ENCODE measurements at places on chromosomes 13 and 19. TPM values are rescaled to one million over a fixed set of nuclear protein-coding genes. Genes with fewer than 3 reads are reported as not detected.
A peak's percentile ranks its signal among the peaks of the same experiment; 100 is the strongest.

DNA sequence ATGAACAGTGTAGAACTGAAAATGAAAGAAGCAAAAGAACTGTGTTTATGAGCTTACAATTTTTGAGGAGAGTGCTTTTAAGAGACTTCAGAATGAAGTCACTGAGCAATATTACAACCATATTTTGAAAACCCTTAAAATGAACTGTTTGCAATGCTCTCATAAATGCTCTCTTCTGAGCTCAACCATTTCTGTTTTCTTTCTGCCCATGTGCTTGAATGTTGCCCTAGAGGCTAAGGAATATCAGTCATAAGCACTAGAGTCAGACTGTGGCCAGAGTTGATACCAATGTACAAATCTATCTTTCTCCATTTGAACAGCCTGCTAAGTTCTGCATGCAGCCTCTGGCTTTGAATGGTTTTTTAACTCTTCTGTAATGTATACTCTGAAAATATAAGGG lies 1092.8 kb downstream of the PCDH9 start:
- H3K27me3 ChIP-seq, result no peaks in the 10 kb centered on the region
- H3K36me3 ChIP-seq, result no peaks in the 10 kb centered on the region
- no peaks in the 10 kb centered on the region for H3K4me1 ChIP-seq
- no peak for DNase-seq

DNA sequence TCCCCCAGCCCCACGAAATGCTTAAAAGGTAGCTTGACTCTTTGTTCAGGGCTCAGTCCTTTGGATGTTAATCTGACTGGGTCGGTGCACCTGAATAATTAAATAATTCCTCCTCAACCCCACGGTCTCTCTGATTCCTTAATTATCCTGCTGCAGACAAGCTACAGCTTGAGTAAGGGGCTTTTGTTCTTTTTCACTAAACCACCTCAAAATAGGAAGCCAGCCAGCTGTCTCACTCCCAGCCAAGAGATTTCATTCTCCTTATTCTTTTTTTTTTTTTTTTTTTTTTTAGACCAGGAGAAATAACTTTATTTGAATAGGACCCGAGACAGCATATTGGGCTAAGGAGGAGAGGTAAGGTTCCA lies 7.9 kb upstream of the FCGBP start:
- peak overlapping the region; percentile 51 for H3K4me3 ChIP-seq
- peaks cover 24% of the 10 kb centered on the region for H3K36me3 ChIP-seq
- peak overlapping the region; percentile 96 for H3K27ac ChIP-seq
- peaks cover 80% of the 10 kb centered on the region for H3K4me1 ChIP-seq
- H3K27me3 ChIP-seq, result no peaks in the 10 kb centered on the region
- no peak for DNase-seq

GRCh38 chr13:93450191-93450621 lies 223.6 kb downstream of the GPC6 start:
- no peak for DNase-seq
- no peak overlapping the region for H3K27ac ChIP-seq
- H3K4me1 ChIP-seq, result no peaks in the 10 kb centered on the region
- H3K4me3 ChIP-seq, result no peak overlapping the region
- H3K27me3 ChIP-seq, result no peaks in the 10 kb centered on the region
- no peaks in the 10 kb centered on the region for H3K36me3 ChIP-seq

- H3K36me3 ChIP-seq, result peaks cover 59% of the 10 kb centered on the region
- H3K4me1 ChIP-seq, result peaks cover 11% of the 10 kb centered on the region
- H3K27me3 ChIP-seq, result no peaks in the 10 kb centered on the region
- H3K27ac ChIP-seq, result peak overlapping the region; percentile 22
Observed at GRCh38 chr19:42291435-42291810, 10.5 kb upstream of the PRR19 start.

GRCh38 chr19:35353635-35354034 lies 4.6 kb upstream of the FFAR3 start:
- no peak overlapping the region for H3K4me3 ChIP-seq
- H3K36me3 ChIP-seq, result no peaks in the 10 kb centered on the region
- DNase-seq, result no peak
- H3K27ac ChIP-seq, result no peak overlapping the region

- peak overlapping the region; percentile 9 for H3K27ac ChIP-seq
- no peaks in the 10 kb centered on the region for H3K27me3 ChIP-seq
- DNase-seq, result no peak
- H3K4me1 ChIP-seq, result peaks cover 25% of the 10 kb centered on the region
- no peaks in the 10 kb centered on the region for H3K36me3 ChIP-seq
- peak overlapping the region; percentile 52 for H3K4me3 ChIP-seq
Observed at GRCh38 chr13:51688937-51689662, 104.8 kb downstream of the WDFY2 start.

DNA sequence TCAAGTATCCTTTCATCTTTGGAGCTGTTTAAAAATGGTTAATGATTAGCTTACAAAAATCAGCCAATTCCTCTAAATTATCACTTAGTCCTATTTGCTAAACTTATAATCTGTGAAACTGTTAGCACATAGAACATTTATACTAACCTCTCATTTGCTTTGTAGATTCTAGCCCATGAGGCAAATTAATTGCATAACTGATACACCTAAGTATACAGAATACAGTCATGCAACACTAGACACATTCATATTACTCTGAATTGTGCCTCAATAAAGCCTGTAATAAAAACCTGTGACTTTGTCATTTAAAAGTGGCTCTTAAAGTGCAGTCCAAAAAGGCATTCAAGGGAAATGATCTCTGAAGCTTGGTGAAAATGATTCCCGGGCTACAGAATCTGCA lies 21.0 kb downstream of the SERPINE3 start:
- H3K4me1 ChIP-seq, result no peaks in the 10 kb centered on the region
- DNase-seq, result no peak
- H3K4me3 ChIP-seq, result no peak overlapping the region
- no peaks in the 10 kb centered on the region for H3K36me3 ChIP-seq

GRCh38 chr19:3983936-3984583 lies 1.2 kb downstream of the EEF2 start:
- H3K27me3 ChIP-seq, result no peaks in the 10 kb centered on the region
- peaks cover 65% of the 10 kb centered on the region for H3K36me3 ChIP-seq
- H3K4me3 ChIP-seq, result peak overlapping the region; percentile 65
- H3K4me1 ChIP-seq, result peaks cover 7% of the 10 kb centered on the region
- no peak for DNase-seq

- no peaks in the 10 kb centered on the region for H3K36me3 ChIP-seq
- H3K4me3 ChIP-seq, result peak overlapping the region; percentile 38
- no peaks in the 10 kb centered on the region for H3K27me3 ChIP-seq
- DNase-seq, result peak; percentile 23
- H3K4me1 ChIP-seq, result peaks cover 9% of the 10 kb centered on the region
Observed at GRCh38 chr13:49400755-49401659, 42.9 kb downstream of the CAB39L start.

- H3K4me1 ChIP-seq, result peaks cover 7% of the 10 kb centered on the region
- H3K27me3 ChIP-seq, result no peaks in the 10 kb centered on the region
- DNase-seq, result no peak
- H3K4me3 ChIP-seq, result no peak overlapping the region
- H3K27ac ChIP-seq, result no peak overlapping the region
- no peaks in the 10 kb centered on the region for H3K36me3 ChIP-seq
Observed at GRCh38 chr19:19417046-19417445, 11.6 kb downstream of the GATAD2A start.

DNA sequence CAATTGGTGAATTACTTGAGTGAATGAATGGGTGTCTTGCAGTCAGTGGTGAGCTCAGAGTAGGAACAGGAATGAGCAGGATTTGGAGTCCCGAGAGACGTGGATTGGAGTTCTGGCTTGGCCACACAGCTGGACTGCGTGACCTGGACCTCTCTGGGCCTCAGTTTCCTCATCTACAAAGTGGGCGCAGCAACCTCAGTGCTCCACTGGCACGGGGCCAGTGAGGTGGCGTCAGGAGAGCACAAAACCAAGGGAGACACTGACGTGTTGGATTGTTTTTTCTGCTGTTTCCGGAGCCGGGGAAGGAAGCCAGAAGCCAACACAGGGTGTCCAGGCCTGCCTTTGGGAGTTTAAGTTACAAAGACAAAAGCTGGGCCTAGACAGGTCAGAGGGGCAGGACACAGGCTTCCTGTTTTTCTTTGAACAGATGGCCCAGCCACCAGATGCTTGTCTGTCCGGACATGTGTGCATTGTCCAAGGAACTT lies 6.5 kb upstream of the DOCK6 start:
- no peaks in the 10 kb centered on the region for H3K27me3 ChIP-seq
- DNase-seq, result no peak
- no peak overlapping the region for H3K27ac ChIP-seq
- H3K4me1 ChIP-seq, result peaks cover 35% of the 10 kb centered on the region
- peaks cover 23% of the 10 kb centered on the region for H3K36me3 ChIP-seq
- no peak overlapping the region for H3K4me3 ChIP-seq

- peaks cover 53% of the 10 kb centered on the region for H3K36me3 ChIP-seq
- no peak for DNase-seq
- no peak overlapping the region for H3K4me3 ChIP-seq
- H3K27me3 ChIP-seq, result peaks cover 36% of the 10 kb centered on the region
- peaks cover 39% of the 10 kb centered on the region for H3K4me1 ChIP-seq
Observed at GRCh38 chr19:40815223-40815622, 16.2 kb downstream of the EGLN2 start.

GRCh38 chr19:18362934-18363542 lies 22.6 kb downstream of the PGPEP1 start:
- no peaks in the 10 kb centered on the region for H3K27me3 ChIP-seq
- no peak overlapping the region for H3K27ac ChIP-seq
- no peak for DNase-seq
- H3K36me3 ChIP-seq, result peaks cover 60% of the 10 kb centered on the region
- H3K4me3 ChIP-seq, result no peak overlapping the region
- H3K4me1 ChIP-seq, result peaks cover 17% of the 10 kb centered on the region

DNA sequence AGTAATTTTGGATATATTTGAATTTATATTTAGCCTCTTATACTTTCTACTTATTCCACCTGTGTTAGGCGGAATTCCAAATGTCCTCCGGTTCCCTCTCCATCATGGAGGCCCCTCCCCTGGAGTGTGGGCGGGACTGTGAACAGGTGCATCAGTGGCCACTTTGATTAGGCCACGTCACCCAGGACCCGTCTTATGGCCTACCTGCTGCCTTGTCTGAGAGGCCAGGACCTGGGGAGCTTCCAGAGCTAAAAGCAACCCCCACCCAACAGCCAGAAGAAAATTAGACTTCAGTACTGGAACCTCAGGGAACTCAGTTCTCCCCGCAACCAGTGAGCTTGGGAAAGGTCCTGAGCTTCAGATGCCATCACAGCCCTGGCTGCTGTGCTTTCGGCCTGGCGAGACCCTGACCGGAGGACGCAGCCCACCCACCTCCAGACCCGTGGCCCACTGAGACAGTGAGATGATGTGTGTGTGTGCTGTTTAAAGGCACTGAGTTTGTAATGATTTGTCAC lies 200.2 kb upstream of the SOX1 start:
- no peaks in the 10 kb centered on the region for H3K4me1 ChIP-seq
- no peak overlapping the region for H3K27ac ChIP-seq
- DNase-seq, result no peak
- H3K36me3 ChIP-seq, result no peaks in the 10 kb centered on the region

DNA sequence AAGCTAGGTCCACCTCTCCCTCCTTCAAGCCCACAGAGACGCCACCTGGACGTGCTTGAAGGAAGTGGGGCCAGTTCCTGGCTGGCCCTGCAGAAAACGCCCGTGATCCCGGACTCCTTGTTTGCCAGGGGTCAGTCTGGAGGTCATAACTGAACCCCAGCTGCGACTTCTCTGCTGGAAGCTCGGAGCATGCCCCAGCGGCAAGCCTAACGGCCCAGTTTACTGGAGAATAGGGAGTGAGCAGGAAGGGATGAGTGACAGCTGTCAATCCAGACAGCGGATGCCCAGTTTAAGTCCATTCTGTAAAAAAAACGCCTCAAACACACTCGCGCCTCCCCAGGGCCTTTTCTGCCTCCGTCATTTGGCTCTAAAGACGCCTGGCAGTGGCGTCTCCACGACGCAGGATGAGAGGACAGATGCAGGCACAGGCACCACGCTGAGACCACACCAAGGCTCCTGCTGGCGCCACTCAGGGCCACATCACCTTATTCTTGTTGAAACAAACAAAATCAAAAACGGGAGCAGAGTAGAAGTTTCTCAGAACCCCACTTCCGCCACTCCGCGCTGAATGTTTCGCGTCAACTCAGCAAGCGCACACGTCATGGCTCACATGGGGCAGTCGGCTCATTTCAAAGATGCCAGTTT lies 57.6 kb downstream of the RASA3 start:
- no peak overlapping the region for H3K27ac ChIP-seq
- no peaks in the 10 kb centered on the region for H3K4me1 ChIP-seq
- no peak for DNase-seq

GRCh38 chr13:114070098-114070799 lies 62.2 kb downstream of the RASA3 start:
- DNase-seq, result no peak
- no peaks in the 10 kb centered on the region for H3K4me1 ChIP-seq
- no peak overlapping the region for H3K4me3 ChIP-seq
- no peak overlapping the region for H3K27ac ChIP-seq

- no peaks in the 10 kb centered on the region for H3K36me3 ChIP-seq
- H3K27me3 ChIP-seq, result no peaks in the 10 kb centered on the region
- DNase-seq, result no peak
- H3K4me3 ChIP-seq, result no peak overlapping the region
- H3K27ac ChIP-seq, result no peak overlapping the region
Observed at GRCh38 chr13:81745391-81745790, 1404.5 kb upstream of the SPRY2 start.

DNA sequence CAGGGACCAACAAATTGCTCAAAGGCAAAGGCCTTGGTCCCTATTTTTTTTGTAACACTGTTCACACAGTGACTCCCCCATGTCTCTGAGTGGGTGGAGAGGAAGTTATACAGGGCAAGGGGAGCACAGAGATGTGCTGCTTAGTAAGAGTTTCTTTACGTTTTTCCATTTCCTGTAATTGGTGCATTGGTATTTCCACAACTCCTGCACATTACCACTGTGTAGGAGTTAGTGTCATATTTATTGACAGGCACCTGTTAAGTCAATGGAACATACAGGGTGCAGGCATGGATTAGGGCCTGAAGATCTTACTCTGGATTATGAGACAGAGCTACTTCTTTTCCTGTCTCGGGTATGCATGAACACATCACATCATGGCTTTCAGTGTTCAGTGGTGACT lies 45.2 kb downstream of the SOX21 start:
- no peaks in the 10 kb centered on the region for H3K27me3 ChIP-seq
- DNase-seq, result no peak
- no peak overlapping the region for H3K4me3 ChIP-seq

The SHISA7 gene
- not detected for total RNA-seq

The CRX gene
- total RNA-seq, result not detected

The DACT3 gene
- total RNA-seq, result not detected

The SYCN gene
- total RNA-seq, result not detected

The SMIM17 gene
- not detected for total RNA-seq

The ZNF557 gene
- 7.8 TPM for total RNA-seq

The RINL gene
- 4.1 TPM for total RNA-seq

The PLA2G4C gene
- 7.7 TPM for total RNA-seq

The OR7A5 gene
- total RNA-seq, result not detected
